Renal pelvis (tissue), 12 donors: ENCODE measurements at places on chromosomes 12 and 14. TPM values are rescaled to one million over a fixed set of nuclear protein-coding genes. Genes with fewer than 3 reads are reported as not detected.

DNA sequence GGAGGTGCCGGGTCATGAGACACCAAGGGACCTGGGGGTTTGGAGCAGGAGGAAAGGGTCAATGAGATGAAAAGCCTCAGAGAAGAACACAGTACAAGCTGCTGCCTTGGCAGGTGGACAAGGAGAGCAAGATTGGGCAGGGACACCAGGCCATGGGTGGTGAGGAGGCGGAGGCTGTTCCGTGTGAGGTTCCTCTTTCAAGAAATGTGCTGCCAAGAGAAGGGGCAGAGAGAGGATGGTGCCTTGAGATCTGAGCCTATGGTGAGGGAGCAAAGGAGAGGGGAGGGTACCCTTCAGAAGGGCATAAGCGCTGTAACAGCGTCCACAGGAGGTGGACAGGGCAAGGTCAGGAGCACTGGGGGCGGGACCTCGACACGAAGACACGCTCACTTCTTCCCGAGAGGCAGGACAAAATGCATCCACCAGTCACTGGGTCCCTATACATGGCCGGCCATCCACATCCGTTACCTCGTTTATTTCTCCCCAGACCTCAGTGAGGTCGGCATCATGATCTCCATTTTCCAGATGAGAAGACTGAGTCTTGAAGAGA is 100.2 kb downstream of the B4GALNT3 start:
- no peak for DNase-seq

- no peak for DNase-seq
These were observed 24.3 kb downstream of the CNOT2 start for GRCh38 chr12:70267550-70267949.

DNA sequence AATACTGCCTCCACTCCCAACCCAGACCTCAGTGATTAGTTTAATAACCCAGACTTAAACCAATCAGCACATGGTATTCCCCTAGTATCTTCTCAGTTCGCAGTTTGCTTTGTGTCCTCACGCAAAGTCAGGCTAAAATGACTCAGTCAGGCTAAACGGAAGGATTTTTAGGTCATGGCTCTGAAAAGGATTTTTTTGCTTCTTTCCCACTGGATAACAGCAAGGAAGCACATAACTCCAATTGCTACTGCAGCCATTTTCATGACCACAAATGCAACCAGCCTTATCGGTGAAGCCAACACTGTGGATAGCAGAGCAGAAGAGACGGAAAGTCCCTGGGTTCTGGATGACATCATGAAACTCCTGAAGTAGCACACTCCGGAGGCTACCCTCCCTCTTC is 67.7 kb downstream of the ZC3H14 start:
- no peak for DNase-seq

DNA sequence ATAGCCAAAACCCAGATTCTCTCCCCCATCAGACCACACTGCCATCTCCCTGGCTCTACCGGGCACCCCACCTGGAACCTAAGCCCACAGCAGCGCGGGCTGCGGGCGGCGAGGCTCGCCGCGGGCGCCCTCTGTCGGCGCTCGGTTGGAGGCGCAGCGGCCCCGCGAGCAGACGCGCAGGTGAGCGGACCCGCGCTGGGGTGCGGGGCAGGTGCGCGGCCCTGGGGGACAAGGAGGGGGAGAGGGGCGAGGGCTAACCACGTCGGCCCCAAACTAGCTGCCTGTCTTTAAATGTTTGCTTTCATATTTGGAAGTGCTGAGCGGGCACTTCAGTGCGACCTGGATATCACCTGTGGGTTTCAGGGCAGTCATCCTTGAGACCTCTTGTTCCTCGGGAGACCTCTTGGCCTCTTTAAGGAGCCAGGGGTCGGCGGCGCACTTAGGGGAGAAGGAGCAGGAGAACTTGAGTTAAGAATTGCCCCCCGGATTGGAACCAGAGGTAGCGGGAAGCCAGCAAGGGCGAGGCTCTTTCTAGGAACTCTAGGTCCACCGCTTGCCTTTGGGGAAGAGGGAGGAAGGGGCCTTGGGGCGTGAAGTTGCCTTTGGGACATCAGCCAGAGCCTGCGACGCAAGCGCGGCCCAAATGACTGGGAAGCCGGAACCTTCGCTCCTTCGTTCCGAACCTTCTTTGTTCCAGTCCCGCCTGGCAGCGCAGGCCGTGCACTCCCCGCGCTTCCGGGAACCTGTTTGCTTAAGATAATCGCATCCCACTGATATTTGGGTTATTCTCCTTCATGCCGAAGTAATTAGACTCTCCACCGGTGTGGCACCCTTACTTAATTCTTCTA is 78.7 kb downstream of the NEDD1 start:
- DNase-seq, result peak; percentile 35

The METAP2 gene
- polyA plus RNA-seq, result 123 TPM

- DNase-seq, result no peak
These were observed 5.6 kb downstream of the DDX47 start for GRCh38 chr12:12818701-12819100.

- no peak for DNase-seq
These were observed 52.1 kb downstream of the HSPB8 start for GRCh38 chr12:119230807-119231206.

The PZP gene
- 0.30 TPM for polyA plus RNA-seq

- DNase-seq, result no peak
These were observed 623 bp upstream of the TSPAN8 start for GRCh38 chr12:71158361-71158882.

GRCh38 chr12:102745971-102746600 is 171.0 kb downstream of the PAH start:
- DNase-seq, result no peak

DNA sequence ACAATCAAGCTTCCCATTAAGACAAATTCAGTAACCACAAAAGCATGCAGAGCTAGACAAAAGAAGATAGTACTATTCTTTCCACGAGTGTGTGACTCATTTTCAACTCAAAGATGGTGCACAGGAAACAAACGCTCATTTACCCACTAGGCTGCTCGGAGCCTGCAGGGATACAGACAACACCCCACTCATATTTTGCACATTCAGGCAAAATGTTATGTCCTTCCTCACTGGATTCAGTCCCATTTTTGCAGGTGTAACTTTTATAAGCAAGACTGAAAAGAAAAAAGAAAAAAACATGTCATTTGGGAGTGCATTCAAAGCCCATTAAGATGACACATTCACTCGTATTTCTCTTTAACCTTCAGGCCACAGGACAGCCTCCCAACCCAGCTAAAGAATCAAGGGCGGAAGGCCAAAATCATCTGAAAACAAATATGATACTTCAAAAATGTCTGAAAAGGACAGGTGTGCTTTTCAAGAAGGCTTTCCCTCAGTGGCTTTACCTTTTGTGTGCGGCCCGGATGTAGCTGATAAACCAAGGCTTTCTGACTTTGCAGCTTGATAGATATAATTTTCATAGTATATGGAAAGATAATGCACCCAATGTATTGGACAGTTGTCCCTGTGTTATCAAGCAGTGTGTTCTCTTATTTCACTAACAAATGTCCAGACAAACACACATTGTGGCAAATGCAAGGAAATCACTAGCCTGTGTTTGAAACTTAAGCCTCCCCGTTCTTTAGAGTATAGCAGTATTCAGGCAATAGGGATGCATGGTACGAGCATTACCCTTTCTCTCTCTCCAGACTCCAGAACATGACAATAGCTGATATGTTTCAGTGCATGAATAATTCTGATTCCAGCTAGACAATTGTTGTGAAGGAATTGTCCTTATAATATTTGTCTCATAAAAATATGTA is 147.8 kb upstream of the KRR1 start:
- DNase-seq, result no peak

DNA sequence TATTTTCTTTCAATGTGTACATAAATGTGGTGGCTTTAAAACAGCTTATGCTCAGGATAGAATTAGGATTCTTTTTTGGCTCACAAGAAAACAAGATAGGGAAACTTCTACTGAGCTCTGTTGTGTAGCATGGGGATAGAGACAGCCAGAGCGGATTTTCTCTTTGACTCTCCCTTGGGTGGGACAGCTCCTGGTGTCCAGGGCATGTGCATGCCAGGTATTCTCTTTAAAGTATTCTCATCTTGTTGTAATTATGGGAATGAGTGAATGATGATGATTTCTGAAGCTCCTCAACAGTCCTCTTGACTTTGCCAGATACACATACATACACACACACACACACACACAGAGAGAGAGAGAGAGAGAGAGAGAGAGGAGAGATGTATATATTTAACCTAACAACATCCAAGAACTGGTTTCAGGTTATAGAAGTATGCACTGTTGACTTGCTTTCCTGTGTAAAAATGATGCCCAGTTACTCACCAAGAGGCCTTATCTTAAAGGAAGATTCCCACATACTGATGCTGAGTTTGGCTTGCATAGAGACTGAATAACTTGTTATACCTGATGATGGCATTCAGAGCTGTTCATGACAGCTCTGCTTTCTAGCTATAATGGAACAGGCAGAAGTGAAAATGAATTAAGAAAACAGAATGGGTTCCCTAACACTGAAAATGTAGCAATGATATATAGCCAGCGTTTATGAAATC is 387.5 kb downstream of the EGLN3 start:
- DNase-seq, result no peak

GRCh38 chr12:51323966-51324895 is at the start of gene BIN2:
Gene BIN2 (minus strand): TSS chr12:51324174. CDS start chr12:51324102, 72 bp downstream.
- no peak for DNase-seq

DNA sequence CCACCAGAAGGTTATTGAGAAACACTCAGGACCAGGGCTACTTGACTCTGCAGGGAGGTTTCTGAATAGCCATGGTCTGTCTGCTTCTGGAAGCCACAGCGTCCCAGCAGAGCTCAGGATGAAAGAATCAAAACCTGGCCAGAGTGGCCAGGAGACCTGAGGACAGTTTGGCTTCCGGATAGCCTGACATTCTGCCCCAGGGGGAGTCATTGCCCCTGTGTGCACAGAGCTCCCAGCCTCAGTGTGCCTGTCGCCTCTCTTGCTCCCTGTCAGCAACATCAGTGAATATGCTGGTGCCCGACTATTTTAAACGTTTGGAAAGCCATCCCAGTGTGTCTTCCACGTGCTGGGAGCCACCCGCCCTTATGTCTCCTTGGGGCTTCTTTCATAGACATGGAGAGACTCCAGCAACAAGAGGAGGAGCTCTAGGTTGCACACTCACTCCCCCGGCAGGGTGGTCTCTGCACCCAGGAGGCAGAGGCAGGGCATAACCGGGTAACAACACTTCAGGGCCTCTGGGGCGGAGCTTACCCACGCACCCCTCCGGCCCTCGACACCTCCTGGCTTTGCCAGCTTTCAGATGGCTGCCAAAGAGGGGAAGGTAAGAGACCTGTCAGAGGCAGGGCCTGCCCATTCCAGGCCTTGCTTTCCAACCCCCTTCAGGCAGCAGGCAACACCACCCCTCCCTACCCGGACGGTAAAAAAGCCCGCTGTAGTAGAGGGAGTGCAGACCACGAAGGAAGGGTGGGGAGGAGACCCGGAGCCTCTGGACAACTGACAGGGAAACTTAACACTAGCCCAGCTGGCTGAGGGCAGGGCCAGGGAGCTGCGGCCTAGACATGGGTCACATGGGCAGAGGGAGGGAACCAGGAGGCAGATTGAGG is 19.0 kb upstream of the SLC6A12 start:
- peak; percentile 57 for DNase-seq

The OR6C70 gene
- not detected for polyA plus RNA-seq

DNA sequence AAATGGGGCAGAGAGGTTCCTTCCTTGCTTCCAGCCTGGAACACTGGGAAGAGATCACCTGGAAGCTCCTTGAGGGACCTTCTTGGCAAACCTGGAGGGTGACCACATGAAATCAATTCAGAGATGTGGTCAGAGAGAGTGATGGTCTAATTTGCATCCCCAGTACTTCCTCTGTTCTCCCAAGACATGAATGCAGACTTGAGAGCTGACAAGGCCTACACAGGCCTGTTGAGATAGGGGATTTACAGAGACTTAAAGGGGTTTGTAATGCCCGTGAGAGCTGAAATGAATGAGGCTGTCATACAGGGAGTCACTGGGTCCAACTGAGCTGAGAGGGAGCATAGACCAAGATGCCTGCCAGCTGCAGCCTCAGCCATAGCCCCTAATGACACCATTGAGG is 45.1 kb downstream of the TMX1 start:
- DNase-seq, result no peak
